GOT3 (cell line): ENCODE measurements at places on chromosomes 11 and 22.

- no peak for DNase-seq
Measured at GRCh38 chr11:774873-775592, 2.3 kb downstream of the GATD1 start.

DNA sequence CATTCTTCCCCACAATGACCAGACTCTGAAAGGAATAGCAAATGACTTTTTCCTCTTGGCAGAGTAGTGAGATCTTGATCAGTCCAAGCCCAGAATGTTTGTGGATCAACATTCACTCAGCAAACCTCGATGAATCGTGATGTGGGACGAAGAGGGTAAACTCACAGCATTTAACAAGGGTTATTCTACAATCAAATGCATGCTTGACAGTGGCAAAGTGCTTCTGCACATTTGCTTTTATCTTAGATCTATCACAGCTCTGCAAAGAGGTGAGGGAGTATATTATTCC lies 31.8 kb downstream of the TMPRSS5 start:
- DNase-seq = no peak

DNA sequence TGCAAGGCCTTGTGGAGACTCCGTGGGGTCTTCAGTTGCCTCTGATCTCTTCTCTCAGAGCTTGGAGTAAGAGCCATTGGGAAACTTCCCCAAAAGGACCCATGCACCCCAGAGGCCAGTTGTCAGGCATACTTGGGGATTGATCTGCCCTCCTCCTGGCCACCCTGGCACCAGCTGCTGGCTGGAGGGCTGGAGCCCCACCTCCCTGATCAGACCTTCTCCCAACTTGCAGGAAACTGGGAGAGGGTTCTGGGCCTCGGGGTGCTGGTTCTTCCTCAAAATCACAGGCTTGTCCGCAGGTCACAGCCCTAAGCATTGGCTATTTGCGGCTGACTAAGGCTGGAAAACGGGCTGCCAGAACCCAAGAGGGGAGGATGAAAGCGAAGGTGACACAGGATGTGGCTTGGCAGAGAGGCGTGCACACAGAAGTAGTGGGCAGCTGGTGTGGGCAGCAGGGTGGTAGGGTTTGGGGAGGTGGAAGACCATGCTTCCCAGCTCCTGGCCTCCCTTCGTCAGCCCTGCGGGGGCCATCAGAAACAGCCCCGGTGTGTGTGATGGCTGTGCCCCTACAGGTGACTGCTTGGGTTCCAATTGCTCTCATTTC lies 1.3 kb upstream of the DGKZ start:
- DNase-seq = no peak

DNA sequence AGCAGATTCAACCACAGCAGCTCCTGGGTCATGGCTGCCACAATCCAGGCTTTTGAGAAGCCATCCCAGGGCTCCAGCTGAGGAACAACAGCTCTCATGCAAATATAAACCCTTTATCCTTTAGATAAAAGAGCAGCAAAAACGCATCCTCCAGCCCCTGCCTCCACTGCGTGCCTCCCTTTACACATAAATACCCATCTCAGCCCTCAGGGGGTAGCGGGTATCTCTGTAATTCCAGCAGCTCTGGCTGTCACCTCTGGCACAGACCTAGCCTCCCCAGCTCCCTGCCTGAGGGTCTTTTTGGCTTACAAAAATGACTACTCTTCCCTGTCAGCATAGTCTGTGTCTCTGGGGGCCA lies 21.6 kb downstream of the LMO1 start:
- DNase-seq = no peak

DNA sequence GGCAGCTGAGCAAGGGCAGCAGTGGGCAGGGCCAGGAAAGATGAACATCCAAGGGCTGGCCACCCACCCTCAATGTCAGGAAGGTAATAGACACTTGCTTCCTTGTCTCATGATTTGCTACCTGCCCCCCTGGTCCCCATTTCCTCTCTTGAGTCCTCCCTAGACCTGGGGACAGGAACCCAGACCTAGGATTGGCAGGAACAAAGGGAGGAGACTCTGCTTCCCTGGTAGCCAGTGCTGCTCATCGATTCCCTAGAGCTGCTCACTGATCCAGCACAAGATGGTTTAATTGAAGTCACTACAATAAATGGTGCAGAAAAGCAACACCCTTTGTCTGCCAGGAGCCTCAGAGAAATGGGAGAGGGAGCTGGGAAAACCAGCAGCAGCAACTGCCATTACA lies 67.8 kb upstream of the CHST1 start:
- DNase-seq = no peak

DNA sequence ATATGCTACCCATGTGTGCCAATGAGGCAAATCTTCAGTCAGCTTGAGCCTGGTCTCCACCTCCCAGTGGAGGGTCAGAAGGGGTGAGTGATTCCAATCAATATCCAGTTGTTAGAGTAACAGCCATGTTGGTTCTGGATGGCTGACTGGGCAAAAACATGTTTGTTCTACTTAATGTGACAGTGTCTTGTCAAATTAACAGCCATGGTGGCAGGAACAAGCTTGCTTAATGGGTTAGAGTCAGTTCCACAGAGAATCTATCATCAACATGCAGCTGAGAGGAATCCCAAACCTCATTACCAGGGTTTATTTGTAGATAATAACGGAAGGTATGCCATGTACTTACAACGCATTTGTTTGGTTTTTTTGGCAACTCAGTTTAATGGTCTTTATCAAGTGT lies 133.2 kb downstream of the SLC17A6 start:
- DNase-seq = no peak

- no peak for DNase-seq
Measured at GRCh38 chr22:28052825-28053269, 133.8 kb upstream of the PITPNB start.

GRCh38 chr11:15662285-15662684 lies 547.6 kb downstream of the INSC start:
- no peak for DNase-seq

DNA sequence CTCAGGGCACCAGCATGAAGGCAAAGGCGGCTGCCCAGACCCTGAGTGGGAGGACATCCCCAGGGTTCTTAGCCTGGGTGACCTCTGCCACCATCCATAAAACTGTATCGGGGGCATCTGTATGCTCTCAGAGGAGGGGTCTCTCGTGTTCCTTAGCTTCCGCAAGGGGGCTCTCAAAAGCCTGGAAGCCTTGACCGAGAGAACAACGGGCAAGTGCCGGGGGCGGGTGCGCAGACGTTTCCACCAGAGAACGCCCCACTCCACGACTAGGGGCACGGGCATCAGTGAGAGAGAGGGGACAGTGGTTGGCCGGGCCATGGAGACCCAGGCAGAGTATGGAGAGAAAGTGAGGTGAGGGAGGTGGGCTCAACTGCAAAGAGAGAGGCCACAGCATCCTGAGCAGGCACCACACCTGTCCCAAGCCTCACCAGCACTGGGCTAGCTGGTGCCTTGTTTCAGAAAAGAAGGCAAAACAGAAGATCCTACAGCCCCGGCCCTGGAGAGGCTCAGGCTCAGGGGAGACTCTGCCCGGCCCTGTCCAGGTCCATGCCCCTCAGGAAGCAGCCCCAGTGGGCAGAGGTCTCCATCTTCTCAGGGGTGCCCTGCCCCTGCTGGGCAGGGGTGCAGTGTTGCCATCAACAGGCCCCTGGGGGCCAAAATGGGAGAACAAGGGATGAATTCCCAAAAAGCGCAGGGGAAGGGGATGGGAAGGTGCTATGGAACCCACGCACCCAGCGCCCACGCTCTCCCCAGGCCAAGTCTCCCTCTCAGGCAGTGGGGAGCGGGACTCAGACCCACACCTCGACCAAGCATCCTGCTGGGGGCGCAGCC lies 5.9 kb downstream of the TSPAN32 start:
- DNase-seq = no peak

- no peak for DNase-seq
Measured at GRCh38 chr11:33347490-33348125, 90.4 kb downstream of the HIPK3 start.

- DNase-seq = no peak
Measured at GRCh38 chr11:78351979-78352841, 65.4 kb downstream of the GAB2 start.

- DNase-seq = no peak
Measured at GRCh38 chr22:28015676-28016601, 96.9 kb upstream of the PITPNB start.

GRCh38 chr22:46626911-46627805 lies 7.0 kb downstream of the GRAMD4 start:
- DNase-seq = no peak

- DNase-seq = no peak
Measured at GRCh38 chr22:20458530-20459151, 21.0 kb upstream of the SCARF2 start.

DNA sequence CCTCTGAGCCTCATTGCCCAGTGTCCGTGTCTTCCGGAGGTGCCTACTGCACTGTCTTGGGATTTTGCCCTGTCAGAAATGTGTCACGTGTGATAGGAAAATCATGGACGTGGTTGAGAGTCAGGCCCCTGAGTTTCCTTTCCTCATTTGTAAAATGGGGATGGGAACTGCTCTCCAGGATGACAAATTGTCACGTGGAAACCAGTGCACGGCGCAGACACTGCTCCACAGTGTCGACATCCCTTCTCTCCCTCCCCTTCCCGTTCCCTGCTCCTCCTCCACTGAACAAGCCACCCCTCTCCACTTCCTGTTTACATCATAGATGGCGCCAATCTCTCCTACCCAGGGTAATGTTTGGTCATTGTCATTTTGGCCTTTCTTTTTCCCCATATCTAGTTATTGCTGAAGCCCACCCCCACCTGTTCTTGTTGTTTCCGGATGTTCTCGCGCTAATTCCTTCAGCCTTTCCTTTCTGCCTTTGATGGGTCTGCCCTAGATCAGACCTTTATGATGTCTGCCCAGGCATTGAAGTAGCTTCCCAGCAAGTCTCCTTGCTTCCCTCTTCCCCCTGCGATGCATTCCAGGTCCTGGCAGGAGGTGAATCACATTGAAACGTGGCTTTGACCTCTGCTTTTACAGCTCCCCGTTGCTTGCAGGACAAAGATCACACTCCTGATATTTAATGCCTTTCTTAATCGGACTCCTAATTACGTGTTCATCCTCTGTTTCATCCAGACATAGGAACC lies 91.8 kb downstream of the TBC1D22A start:
- no peak for DNase-seq

- no peak for DNase-seq
Measured at GRCh38 chr11:114090225-114090910, 30.9 kb downstream of the ZBTB16 start.

DNA sequence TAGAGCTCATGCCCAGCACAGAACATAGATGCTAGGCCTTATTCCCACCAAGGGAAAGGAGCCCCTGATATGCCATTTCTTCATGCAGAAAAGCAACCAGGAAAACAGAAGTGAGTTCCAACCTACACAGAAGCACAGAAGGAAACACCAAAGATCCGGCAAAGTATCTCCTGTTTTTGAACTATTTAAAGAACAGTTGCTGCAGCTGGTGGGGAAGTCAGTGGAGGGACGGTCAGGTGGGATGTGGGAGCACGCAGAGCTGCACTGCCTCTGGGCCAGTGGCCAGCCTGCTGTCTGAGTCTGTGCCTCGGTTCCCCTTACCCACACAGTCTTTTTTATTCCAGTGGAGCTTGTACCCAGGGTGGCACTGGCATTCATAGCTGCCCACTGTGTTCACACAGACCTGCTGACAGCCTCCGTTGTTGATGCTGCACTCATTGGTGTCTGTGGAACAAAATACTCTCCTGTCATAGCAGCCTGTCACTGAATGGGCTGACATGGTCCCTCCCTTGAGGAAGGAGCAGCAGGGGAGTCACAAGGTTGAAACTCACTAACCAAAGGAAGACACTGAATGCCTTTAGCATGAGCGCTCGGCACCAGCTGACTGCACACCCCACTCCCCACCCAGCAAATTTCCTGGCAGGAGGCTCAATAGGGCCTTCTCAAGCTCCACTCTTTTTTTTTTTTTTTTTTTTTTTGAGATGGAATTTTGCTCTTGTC lies 37.9 kb downstream of the SCUBE2 start:
- no peak for DNase-seq
